ENCODE measurements at places on chromosomes 1 and 21.

DNA sequence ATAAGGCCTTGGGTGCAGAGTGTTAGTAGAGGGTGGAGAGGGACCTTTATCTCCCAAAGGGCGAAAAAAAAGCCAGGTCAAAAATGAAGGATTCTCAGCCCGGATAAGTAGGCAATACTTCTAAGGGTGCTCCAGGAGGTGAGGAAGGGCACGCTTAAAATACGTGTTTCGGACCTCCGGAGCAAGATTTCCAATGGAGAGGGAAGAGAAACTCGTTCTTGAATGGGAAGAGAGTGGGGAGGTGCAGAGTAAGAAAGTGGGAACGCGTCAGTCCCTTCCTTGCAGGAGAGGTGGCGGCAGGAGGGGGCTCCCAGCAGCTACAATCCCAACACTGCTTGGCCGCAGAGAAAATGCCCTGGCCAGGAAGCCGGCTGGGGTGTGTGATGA lies 581 bp downstream of the EFCAB14 start:
- DNase-seq = no peak

DNA sequence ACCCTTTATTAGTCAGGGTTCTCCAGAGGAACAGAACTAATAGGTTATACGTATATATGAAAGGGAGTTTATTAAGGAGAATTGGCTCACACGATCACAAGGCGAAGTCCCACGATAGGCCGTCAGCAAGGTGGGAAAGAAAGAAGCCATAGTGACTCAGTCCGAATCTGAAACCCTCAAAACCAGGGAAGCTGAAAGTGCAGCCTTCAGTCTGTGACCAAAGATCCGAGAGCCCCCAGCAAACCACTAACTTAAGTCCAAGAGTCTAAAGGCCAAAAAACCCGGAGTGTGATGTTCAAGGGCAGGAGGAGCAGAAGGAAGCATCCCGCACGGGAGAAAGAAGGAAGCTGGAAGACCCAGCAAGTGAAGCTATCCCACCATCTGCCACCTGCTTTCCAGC lies 9.9 kb downstream of the IFNLR1 start:
- no peak for DNase-seq

- DNase-seq = no peak
These were observed 13.2 kb downstream of the TMEM240 start for GRCh38 chr1:1527092-1527816.

DNA sequence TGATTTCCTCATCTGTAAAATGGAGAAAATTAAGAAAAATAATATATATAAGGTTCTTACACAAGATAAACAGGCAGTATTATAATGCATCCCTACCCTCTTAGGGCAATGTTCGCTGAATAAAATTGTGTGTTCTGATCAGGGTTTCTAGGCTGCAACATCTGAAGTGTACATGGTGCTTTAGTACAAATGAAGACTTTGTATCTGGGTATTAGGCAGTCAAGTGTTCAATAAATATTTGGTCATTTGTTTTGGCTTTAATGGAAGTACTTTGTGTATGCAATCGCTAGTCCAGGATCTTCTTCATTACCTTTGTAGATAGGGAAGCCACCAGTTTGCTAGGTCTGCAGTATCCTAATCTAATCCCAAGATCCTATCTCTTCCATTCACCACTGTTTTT lies 28.1 kb downstream of the DNASE2B start:
- DNase-seq = no peak

Measured in stimulated activated CD4-positive, alpha-beta T cell treated with anti-CD3 and anti-CD28 coated beads, Interleukin-4, amount 100 ng/mL, for 4 hours (primary cell).